ENCODE measurements at places on chromosomes 5 and 9.
A peak's percentile ranks its signal among the peaks of the same experiment; 100 is the strongest.

GRCh38 chr9:36487482-36488388 lies 85.0 kb upstream of the MELK start:
- DNase-seq = peak; percentile 92

DNA sequence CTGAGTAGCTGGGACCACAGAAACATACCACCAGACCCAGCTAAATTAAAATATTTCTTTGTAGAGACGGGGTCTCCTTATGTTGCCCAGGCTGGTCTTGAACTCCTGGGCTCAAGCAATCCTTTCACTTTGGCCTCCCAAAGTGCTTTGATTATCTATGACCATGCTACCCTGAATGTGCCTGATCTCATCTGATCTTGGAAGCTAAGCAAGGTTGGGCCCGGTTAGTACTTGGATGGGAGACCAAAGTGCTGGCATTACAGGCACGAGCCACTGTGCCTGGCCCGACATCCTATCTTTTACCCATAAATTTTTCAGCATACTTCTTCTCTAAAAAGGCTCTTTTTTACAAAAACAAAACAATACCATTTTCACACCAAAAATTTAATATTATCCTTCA lies 137.0 kb upstream of the LRRTM2 start:
- no peak for DNase-seq

DNA sequence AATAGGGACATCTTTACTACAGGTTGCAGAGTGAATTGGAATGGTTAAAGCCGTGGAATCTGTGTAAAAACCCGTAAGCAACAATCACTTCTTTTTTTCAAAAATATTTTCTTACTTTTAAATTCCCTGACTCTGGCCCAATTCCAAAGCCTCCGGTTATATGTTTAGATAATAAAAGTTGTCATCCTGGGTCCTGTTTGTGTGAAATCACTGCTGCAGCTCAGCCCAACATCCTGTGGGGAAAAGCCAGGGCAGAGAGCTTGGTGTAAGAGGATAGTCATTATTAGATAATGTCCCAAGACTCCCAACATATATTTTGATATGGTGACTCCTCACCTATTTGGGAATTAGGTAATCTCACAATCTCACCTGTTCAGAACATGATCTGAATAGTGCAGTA lies 586.0 kb upstream of the BRINP1 start:
- DNase-seq = no peak

DNA sequence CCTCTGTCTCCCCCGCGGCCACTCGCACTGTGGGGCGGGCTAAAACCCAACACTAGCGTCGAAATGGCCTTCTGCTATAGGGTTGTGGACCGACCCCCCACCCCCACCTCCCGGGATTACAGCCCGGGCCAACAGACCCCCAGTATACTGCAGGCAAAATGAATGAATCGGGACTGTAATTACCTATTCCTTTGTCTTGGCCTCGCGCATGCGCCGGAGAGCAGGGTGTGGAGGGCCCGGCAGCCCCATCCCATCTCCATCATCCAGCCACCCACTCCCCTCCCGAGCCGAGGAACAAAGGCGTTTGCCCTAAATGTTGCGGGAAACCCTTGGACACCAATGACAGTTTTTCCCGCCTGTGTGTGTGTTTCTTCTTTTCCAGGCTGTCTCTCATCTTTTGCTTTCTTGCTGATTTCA lies 1.6 kb downstream of the BASP1 start:
- no peak for DNase-seq

DNA sequence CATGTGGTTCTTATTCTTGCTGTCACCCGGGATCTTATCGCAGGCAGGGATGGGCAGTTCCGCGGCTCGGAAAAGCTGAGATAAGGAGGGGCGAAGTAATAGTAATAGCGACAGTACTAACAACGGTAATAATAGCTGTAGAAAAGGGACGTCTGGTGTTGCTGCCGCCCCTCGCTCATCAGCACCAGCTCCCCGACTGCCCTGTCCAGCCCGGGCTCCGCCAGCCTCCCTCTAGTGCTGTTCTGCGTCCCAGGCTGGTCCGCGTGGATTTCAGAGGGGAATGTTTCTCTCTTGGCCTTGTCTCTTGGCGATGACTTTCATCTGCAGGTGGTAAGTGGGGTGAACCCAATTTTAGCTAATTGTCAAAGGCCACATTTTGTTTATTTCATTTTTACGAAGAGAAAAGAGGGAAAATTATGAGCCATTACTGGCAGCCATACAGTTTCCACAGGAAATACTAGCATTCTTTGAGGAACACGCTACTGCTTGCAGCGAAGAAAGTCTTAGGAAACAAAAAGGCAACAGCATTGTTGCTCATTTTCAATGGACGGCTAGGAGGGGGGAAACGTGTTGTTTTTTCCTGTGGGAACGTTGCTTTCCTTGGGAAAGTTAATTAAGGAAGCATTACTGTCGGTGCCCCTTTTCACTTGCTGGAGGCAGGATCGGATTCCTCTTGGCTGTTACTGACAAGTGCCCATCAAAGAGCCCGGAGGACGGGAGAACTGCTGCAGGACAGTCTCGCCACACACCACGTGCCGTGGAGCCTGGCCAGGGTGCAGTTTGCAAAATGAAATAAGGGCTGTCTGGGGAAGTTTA lies 762 bp downstream of the SNCAIP start:
- no peak for DNase-seq

Data from central memory CD4-positive, alpha-beta T cell (primary cell).